Common myeloid progenitor, CD34-positive (primary cell): ENCODE measurements at places on chromosomes 3 and 15.

GRCh38 chr15:40256638-40257235, 17.9 kb downstream of the PAK6 start:
- no peak for DNase-seq

DNA sequence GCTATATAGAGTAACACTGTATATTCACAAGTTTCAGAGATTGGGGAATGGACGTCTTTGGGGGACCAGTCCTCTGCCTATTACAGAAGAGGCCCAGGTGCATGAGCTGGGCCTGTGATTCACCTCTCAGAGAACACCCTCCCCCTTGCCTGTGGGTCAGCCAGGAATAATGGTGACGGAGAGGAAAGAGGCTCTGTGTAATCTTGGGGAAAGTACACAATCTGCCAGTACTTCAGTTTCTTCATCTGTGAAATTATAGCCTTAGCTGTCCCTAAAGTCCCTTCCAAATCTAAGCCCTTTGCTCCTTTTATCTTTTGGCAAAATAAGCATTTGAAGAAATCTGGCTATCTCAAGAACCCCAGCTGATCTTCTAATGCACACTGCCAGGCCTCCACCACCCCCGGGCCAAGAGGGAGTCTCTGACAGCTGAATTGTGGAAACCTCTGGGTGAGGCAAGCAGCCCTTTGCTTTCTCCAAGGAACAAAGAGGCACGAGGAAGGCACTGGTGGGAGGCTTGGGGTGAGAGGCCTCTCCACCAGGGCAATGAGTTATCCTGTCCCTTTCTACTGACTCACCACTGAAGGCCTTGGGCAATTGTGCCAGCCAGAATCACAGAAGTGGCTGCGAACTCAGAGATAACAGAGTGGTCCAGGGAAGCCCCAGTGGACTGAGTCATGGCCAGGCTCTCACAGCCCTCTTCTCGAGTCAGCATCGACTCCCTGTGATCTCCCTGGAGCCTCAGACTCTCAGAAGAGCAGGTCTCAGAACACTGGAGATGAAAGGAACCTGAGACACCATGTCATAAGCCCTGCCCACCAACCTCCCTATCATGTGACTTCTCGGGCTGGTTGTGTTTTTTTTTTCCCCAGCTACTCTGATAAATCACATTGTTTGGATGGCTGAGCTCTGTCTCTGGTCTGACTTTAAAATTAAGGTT, 31.8 kb downstream of the CCNL1 start:
- peak; percentile 31 for DNase-seq

- DNase-seq = no peak
These were observed 65.7 kb downstream of the CDC25A start for GRCh38 chr3:48122504-48122903.

GRCh38 chr3:146781059-146781458, 175.9 kb upstream of the PLSCR5 start:
- no peak for DNase-seq

DNA sequence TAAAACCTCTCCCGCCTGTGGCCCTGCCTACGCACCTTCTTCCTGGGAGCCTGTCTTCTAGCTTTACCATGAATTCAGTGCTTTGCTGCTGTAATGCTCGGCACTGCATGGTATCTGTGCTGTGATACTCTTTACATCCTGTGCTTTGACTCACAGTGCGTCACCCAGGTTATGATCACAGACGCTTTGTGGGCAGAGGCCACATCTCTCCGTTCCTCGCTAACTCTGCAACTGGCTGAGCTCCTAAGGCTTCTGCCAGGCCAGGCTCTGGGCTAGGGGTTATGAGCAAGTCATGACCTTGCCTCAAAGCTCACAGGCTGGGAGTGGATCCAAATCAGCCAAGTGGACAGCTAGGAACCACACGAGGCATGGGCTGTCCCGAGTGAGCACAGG, 23.2 kb downstream of the SPTBN5 start:
- DNase-seq = no peak

GRCh38 chr3:190853464-190853863, 9.0 kb downstream of the GMNC start:
- no peak for DNase-seq

DNA sequence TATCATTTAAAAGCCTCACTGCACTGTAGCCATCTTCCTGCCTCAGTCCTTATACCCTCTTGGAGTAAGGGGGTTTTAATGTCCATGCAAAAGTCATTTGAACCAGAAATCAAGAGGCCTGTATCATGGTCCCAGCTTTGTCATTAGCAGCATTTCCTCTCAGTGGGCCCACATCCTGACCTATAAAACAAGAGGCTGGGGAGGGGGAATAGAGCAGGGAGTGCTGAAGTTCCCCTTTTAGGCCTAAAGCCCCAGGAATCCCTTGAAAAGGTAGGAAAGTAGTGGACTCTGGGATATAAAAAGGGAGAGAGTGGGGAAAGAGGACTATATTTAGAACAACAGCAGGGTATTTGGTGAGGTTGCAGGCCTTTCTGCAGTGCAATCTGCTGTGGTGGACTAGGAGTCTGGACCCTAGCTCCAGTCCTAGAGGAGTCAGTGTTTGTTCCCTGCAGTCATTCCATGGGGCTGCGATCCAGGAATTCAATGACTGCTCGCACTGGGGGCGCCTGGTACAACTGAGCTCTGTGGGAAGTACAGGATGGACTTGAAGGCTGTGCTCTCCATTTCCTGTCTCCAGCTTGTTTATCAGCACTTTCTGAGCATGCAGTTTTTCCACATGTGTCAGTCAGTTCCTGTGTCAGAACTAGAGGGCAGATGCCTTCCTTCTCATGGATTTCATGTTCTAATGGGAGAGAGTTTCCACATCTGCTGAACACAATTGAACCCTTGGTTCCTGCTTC, 46.8 kb downstream of the PDHB start:
- peak; percentile 61 for DNase-seq

DNA sequence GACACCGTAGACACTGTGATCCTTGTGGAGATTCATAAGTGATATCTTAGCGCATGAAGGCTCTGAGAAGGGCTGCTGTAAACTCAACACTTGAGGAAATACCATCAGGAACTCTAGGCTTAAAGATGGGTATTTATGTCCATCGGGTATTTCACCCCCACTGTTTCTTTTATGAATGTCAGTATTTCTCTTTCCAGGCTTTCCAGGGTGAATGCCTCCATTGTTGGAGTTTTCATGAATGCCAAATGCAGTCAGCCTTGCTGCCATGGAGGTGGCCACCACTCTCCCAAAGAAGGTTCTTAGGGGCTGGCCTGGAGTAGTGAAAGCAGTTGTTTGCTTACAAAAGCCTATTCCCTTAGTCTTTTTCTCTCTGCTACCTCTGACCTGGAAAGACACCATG, 259.2 kb downstream of the SLCO3A1 start:
- no peak for DNase-seq

DNA sequence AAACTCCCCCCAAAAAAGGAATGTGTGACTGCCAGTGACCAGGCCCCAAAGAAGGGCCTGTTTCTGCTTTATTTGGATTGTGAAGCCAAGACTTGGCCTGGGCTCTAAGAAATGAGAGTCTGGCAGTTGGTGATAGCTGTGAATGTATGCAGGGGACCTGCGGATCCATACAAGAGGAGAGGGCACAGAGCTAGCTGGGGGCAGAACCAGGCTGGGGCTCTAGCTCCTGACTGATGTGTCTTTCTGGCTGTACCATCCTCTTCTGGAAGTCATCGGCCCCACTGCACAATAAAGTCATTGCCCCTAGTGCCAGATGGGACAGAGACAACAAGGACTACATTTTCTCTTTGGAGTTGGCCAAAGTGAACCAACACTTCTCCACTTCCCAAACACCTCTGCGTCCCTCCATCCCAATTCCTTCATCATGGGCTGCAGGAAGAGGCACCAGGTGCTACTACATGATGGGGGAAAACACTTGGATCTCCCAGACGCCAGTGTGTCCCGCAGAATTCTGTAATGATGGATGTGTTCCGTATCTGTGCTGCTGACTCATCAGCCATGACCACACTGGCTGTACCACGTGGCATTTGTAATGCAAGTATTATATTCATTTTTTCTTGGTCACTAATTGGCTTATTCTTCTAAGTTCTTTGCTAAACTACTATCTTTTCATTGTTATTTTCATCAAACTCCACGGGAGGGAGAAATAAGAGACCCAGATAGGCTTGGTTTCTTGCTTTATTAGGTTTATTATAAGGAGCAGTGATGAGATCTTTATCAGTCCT, 1.7 kb upstream of the PLA2G4F start:
- peak; percentile 68 for DNase-seq

DNA sequence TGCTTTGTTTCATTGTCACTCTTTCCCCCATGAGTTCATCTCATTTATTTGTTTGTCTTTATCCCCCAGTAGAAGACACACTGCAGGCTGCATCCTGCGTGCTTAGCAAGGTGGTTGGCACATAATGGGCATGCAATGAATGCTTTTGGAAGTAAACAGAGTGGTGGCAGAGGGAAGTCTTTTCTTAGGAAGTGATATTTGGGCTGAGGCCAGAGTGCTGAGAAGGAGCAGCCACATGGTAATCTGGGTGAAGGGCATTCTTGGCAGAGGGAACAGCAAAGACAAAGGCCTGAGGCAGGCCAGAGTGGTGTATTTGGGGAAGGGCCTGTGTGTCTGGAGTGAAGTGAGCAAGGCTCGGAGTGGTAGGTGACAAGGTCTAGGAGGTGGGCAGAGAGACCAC, 17.7 kb upstream of the ADAMTS7 start:
- DNase-seq = no peak

- DNase-seq = no peak
These were observed 22.5 kb downstream of the CDCP1 start for GRCh38 chr3:45123581-45124269.

DNA sequence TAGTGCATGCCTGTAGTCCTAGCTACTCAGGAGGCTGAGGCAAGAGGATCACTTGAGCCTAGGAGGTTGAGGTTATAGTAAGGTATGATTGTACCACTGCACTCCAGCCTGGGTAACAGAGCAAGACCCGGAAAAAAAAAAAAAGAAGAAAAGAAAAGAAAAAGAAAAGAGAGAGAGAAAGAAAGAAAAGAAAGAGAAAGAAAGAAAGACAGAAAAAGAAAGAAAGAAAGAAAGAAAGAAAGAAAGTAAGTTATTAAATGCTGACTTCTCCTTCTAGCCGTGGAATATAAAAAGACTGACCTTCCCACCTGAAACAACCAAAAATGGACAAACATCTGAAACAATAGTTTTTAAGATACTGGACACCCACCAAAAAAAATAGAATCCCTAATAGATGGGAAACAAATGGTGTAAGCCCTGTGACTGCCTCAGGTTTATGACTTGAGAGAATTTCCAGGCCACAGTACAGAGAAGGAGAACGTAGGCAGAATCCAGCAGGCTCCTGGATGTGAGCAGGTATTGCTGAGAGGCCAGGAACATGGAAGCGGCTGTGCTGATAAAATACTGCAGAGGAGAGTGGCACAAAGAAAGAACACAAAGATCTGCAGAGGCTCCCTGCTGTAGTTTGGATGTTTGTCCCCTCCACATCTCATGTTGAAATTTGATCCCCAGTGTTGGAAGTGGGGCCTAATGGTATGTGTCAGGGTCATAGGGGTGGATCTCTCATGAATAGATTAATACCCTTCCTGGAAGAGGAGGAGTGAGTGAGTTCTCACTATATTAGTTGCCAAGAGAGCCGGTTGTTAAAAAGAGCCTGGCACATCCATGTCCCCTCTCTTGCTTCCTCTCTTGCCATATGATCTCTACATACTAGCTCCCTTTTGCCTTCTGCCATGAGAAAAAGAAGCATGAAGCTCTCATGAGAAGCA, 41.8 kb upstream of the PRSS50 start:
- no peak for DNase-seq

DNA sequence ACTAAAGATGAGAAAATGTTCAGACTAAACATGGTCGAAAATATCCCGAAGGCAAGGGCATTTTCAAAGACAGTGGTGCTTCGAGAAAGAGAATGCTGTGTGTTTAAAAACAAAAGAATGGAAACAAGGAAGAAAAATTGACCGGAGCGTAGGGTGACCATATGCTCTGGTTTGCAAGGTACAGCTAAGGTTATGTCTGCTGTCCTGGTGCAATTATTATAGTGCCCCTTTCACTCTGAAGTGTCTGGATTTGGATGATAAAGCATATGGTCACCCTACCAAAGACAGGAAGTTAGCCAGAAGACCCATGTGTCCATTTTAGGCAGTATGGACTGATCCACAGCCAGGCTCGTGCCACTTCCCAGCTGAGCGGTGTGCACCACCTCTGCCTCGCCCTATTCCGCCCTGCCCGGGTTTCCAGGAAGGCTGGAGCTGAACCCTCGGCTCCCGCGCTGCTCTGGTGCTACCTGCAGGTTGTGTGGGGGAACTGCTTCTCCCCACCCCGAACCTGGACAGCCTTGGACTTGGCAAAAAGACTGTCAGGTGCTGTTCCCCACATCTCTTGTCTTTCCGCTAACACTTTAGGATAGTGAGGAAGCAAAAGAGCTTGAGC, 25.2 kb downstream of the GOLGA6D start:
- DNase-seq = peak; percentile 57

DNA sequence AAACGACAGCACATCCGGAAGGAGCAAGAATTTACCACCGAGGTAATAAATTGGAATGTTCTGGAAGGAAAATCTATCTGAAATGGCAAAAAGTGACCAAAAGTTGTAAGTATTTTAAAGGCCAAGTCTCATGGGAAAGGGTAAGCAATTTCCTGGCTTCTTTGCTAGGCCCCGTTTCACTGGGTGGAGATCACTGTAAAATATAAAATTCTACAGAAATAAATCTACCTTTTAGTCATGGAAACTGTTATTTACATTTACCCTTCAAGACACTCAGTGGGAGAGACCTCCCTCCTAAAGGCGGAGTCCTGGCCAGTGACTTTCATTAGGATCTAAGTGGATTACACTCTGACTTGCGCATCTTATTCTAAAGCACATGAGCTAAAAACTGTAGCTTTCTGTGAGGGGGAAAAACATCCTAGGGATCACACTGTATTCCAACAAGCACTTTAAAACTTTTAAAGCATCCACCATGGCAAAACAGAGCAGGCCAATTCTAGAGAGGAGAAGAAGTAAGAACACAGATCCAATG, 28.8 kb downstream of the LYZL4 start:
- no peak for DNase-seq
